Common myeloid progenitor, CD34-positive (primary cell): ENCODE measurements at places on chromosomes 4 and X.
A peak's percentile ranks its signal among the peaks of the same experiment; 100 is the strongest.

DNA sequence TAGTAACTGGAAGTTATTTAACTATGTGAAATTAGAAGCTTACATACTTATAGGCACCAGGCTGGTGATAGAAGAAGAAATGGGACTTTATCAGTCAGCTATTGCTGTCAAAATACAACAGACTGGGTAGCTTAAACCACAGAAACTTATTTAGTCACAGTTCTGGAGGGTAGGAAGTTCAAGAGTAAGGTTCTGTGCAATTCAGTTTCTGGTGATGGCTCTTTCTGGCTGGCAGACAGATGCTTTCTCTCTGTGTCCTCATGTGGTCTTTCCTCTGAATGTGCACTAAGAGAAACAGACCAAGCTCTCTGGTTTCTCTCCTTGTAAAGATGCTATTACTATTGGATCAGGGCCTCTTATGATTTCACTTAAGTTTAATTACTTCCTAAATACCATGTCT lies 92.1 kb upstream of the ANKRD50 start:
- no peak for DNase-seq

DNA sequence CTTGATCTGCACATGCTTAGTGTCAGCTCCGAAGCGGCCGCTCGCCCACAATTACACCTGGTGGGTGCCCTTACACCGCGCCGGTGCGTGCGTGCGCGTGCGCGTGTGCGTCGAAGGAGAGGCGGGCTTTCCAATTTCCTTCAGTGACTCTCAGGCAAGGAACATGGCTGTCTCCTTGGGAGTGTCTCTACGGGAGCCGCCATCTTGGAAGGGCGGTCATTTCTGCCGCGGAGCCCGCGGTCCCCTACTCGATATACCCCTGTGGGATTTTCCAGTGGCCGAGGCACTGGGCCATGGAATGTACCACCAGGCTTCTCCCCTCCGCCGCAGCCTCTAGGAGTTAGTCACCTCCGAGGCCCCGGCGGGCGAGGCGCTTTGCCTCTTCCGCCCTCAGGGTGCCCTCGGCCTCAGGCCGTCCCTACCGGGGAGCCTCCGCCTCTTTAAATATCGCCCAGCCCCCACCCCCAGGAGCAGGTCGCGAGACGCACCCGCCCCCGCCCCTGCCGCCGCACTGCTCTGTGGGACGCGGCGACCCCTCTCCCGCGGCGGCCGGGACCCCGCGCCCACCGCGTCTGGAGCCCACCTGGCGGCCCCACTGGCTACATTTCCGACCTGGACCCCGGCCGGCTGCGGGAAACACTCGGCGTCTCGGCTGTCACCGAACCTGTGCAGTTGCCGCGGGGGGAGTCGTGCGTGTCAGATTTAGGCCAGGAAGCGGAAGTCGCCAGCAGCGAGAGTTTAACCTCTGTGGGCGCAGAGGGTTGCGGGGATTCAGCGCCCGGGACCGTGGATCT lies at the start of gene ZNF41:
ZNF41 (minus strand) TSS at position 711 of the 794 bp plus-strand sequence. CDS start 15,741 bp downstream, outside the sequence.
- DNase-seq: peak; percentile 75

GRCh38 chr4:10212400-10212799 lies 95.8 kb upstream of the WDR1 start:
- DNase-seq: no peak

DNA sequence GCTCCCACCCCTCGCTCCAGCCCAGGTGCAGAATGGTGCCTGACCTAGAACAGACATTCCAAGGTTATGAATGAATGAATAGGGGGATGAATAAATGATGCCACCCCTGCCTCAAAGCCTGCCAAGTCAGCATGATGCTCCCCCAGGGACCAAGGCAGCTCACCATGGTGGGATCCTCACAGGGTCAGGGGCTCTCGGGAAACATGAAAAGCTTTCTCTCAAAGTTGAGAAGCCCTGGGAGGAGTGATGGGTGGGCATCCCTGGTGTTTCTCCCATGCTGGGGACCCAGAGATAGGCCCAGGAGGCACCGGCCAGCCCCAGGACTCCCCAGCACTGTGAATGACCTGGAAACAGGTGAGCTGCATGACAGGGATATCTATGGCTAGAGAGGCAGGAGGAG lies 58.9 kb downstream of the HTRA3 start:
- no peak for DNase-seq

DNA sequence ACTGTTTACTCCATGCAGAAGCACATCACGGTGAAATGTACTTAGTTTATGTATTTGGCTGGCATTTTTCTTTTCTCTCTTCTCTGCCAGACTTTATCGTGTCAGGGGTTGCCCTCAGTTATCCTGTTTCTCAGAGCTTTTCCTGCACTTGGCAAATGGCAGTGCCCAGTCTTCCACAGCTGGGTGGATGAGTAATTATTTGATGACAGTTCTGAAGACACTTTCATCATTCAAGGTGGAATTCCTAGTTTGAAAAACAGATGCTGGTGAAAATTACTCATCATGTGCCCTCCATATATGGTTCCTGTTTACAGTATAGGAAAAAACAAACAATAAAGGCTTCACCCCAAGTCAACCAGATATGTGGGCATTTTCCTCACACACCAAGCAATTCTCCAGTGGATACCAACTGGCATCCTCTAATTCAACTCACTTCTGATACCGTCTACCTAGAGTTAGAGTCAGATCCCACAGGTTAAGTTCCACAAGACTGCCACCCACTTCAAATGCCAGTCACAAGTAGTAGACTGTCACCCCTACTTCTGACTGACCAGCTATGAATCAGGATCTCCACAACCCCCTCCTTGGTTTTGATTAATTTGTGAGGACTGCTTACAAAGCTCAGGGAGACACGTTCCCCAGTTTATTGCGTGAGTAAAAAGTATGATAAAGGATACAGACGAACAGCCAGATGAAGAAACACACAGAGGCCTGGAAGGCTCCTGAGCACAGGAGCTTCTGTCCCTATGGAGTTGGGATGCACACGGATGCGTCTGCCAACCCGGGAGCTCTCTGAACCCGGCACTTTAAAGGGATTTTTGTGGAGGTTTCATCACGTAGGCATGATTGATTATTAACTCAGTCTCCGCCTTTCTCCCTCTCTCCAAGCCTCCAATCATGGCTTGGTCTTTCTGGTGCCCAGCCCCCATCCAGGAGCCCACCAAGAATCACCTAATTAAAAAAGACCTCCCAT lies 72.9 kb downstream of the CLDN34 start:
- DNase-seq: no peak

DNA sequence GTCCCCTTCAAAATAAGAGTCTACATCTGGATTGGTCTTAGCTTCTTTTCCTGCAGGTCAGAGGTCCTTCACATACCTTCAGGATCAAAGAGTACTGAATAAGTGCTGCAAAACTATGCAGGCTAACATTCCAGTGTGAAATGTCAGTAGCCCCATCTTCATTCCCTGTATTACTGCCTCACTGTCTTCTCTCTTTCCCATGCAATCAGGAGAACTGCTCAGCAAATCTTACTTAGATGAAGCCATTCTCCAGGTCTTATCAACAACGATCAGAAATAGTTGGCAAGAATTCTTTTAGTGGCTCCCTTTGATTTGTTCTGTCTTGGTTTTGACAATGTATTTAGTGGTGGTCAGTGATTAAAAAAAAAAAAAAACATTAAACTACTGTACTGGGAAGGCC lies 26.0 kb upstream of the IQCM start:
- DNase-seq: no peak

DNA sequence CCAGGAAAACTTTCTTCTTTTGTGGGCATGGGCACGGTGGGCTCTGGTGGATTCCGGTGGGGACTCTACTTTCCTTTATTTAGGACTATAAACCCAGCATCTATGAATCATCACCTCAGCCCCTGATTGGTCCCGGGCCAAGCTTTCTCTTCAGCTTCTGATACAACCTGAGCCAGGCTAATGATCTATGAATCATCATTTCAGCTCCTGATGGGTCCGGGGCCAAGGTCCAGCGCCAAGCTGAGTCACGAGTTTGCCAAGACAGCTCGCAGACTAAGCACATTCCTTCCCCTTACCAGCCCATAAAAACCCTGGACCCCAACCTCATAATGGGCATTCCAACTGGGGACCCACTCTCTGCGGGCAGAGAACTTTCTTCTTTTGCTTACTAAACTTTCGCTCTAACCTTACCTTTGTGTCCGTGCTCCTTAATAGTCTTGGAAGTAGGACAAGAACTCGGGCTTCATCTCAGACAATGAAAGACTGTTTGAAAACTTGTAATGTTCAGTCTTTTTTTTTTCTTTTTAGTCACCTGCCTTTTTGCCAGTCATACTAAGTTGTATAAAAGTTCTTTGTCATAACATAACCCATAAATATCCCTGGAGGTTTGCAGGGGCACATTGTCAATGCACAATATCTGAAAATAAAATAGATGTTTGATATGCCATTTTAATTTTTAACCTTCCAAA lies 904.9 kb upstream of the EPHA5 start:
- no peak for DNase-seq

- DNase-seq: peak; percentile 30
Observed at GRCh38 chrX:52217494-52218160, 32.9 kb downstream of the MAGED4 start.

GRCh38 chr4:48680848-48681568 lies 99.1 kb downstream of the FRYL start:
- DNase-seq: peak; percentile 69

DNA sequence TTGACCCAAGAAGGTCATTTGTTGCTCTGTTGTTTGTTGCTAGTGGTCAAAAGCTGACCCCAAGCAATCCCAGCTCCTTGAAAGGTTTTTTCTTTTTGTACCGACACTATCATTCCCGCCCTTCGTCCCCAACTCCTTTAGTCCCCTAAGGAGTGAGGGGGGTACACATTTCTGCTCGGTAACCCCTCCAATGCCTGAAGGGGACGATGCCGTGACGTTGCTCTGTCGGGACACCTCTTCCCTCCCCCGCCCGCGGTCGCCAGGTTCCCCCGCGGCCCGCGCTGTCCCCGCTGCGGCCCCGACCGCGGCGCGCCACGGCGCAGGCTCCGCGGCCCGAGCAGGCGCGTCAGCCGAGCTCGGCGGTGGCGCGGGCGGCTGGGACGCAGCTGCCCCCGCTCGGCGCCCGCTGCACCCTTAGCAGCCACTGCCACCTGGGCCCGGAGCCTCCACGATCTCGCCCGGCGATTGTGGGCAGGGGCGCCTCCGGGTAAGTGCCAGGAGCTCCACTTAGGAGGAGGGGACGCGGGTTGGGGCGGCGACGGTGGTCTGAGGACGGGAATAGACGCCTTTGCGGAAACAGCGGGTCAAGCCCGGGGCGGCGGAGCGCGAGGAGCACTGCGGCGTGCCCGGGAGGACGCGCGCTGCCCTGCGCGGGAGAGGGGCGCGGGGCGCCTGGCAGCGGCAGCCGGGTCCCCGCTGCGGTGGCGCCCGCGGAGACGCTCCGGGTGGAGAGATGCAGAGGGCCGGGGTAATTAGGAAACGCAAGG lies at the start of gene GLRB:
GLRB (plus strand) TSS at position 340 of the 767 bp plus-strand sequence. CDS start 1,875 bp downstream, outside the sequence.
- peak; percentile 19 for DNase-seq
